ENCODE measurements at places on chromosomes 1 and 21.

DNA sequence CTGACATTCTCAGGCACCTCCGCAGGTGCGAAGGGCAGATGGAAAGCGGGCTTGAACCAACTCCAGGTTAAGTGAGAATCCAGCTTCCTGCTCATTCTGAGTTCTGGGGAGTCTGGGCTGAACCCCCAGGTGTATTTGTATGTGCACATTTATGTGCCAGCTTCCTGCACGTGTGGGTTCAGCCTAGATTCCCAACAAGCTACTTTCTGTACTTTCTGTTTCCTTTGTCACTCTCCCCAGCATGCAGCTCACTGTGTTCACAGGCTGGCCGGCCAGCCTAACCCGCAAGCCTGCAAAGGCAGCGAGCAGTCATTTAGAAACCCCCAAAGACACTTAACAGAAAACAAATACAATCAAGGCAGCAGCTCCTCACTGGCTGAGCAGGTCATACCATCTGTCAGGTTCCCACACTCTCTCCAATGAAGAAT is 1.3 kb upstream of the IL19 start:
- no peak for DNase-seq

- no peak for DNase-seq
Observed at GRCh38 chr1:159958719-159959380, 4.8 kb upstream of the SLAMF9 start.

- no peak for DNase-seq
Observed at GRCh38 chr1:239558559-239558958, 172.2 kb downstream of the CHRM3 start.

- peak; percentile 89 for DNase-seq
Observed at GRCh38 chr1:8197493-8198282, 120.2 kb upstream of the SLC45A1 start.

DNA sequence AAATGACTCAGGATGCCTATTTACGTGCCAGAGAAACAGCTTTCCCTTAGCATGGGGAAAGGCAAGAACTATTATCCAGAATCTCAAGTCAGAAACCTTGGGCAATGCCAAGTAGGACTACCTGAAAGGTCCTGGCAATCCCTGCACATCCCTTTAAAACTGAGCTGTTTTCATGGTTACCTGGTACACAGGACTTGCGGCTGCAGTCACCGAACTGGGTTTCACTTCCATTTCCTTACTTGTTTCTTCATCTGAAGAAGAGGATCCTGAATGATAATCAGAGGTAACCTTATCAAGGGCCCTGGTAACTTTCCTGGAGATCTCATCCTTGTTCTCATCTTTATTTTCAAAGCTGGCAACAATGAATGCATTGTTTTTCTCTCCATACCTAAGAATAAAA is 14.3 kb downstream of the BTG3 start:
- no peak for DNase-seq

- no peak for DNase-seq
Observed at GRCh38 chr1:44276901-44277300, 63.6 kb downstream of the DMAP1 start.

DNA sequence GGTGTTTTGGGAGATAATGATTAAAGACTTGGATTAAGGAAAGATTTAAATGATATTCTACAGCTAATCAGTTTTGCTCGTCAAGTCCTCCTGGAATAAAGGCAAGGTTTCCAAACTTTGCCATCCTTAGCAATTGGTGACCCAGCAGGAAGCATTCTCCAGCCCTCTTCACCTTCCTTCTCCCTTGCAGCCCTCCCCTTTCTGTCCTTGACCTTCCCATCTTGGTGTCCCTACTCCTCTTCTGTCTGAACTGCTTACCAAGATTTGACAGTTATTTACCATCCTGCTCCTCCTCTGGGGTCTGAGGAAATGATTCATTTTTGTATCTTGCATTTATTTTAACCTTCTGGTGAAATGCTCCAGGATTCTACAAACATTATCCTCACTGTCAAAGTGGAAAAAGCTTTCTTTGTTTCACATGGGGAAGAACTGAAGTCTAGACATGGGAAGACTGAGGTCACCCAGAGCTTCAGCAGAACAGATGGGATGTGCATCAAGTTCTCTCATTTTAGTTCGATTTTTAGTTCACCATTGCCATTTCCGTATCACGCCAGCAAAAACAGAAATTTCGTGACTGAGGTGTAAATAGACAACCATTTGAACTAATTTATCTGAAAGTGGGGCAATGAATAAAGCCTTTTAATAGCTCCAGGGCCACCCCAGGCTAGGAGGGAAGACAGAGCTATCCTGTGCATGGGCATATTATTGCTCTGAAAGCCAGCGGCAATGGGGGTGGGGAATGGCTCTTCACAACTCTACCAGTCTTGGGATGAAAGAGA is 504.4 kb upstream of the PLXNA2 start:
- DNase-seq = no peak

- no peak for DNase-seq
Observed at GRCh38 chr1:147648933-147649332, 21.4 kb downstream of the ACP6 start.

DNA sequence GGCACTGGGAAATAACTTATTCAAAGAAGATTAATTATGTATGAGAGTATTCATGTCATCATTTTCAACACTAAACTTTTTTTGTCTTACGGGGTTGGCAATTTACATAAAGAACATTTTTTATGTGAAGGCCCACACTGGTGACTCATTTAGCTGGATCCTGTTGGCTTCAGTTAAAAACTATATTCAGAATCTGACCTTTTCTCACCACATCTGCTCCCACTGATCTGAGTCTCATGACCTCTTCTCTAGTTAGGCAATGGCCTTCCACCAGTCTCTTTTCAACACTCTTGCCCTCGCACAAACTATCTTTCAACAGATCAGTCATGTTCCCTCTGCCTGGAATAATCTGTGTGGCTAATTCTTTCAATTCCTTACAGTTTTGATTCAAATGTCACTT is 53.4 kb downstream of the TMPRSS15 start:
- DNase-seq = peak; percentile 70

- no peak for DNase-seq
Observed at GRCh38 chr1:203763505-203763904, 1.5 kb upstream of the LAX1 start.

- no peak for DNase-seq
Observed at GRCh38 chr21:17612023-17612564, 607 bp downstream of the BTG3 start.

GRCh38 chr1:209106237-209106741 is 477.2 kb upstream of the CAMK1G start:
- peak; percentile 41 for DNase-seq

- DNase-seq = no peak
Observed at GRCh38 chr1:64502931-64503330, 33.0 kb downstream of the CACHD1 start.

GRCh38 chr1:111723091-111723806 is 15.9 kb downstream of the INKA2 start:
- no peak for DNase-seq

DNA sequence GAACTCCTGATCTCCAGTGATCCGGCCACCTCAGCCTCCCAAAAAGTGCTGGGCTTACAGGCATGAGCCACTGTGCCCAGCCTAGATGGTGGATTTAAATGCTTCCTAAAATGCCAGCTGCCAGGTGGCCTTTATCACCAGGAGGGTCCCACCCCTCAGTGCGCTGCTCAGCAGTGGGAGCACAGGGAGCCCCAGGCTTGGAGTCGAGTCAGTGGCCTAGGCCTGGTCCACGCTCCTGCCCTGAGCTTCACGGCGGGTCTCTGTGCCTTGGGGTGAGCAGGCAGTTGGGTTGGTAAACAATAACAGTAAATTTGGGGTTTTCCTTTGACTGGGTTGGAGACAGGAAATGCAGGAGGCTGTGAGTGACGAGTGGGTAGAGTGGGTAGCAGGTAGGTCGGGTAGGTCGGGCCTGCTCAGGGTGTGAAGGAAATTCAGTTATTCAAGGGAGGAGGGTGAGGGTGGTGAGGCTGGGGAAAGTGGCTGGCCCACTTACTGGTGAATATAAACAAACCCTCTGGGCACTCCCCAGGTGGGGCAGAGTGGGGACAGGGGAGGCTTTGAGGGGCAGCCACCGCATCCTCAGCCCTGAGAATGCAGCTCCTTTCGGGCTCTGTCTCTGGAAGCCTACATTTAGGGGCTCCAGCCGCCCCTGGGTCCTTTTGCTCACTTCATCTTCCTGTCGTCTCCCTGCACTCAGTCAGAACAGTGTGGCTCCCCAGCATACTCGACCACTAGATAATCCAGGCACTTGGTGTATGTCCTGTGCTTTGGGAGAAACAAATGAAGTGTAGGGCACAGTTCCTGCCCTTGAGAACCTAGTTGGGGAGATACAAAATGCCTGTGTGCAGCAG is 33.5 kb upstream of the IL19 start:
- DNase-seq = no peak

- DNase-seq = no peak
Observed at GRCh38 chr1:169901115-169901514, 7.4 kb upstream of the SCYL3 start.

DNA sequence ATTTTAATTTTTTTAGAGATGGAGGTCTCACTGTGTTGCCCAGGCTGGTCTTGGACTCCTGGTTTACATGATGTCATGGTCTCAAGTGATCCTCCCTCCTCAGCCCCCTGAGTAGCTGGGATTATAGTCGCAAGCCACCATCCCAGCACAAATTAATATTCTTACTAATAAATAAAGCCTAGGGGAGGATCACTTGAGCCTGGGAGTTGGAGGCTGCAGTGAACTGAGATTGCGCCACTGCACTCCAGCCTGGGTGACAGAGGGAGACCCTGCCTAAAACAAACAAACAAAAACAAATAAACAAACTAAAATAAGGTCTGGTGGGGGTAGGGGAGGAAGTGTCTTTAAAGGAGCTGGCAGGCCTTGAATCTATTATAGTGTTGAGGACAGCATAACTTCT is 8.7 kb upstream of the GADD45A start:
- DNase-seq = no peak

DNA sequence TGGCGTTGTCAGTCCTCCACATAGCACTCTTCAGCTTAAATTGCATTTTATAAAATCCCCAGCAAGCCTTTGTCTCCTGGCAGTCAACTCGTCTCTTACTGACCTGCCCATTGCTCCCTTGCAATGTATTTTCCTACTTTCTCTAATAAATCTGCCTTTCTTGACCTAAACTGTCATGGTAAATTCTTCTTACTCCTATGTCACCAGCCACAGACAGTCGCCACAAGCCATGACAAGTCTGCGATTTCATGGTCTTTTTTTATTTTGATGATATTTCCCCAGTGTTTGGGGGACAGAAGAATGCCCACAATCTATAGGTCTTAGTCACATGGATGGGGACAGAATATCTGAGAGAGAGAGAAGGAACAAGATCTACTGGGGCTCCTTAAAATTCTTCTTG is 8.4 kb downstream of the IFNAR2 start:
- no peak for DNase-seq

DNA sequence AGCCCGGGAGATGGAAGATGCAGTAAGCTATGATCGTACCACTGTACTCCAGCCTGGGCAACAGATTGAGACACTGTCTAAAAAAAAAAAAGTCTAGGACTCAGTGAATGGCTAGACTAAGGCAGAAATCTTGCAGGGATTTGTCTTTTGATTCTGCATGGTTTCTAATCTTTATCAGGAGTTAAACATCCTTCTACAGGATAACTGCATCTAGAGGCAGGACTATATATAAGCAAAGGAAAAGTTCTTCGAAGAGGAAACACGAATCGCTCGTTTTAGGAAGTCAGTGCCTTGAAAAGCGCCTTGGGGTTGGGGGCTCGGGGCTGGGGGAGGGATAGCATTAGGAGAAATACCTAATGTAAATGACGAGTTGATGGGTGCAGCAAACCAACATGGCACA is 602 bp upstream of the UFC1 start:
- DNase-seq = no peak

- DNase-seq = peak; percentile 95
Observed at GRCh38 chr1:77536813-77537212, 145.6 kb downstream of the ZZZ3 start.

GRCh38 chr1:65165269-65165993 is 17.4 kb downstream of the AK4 start:
- no peak for DNase-seq

DNA sequence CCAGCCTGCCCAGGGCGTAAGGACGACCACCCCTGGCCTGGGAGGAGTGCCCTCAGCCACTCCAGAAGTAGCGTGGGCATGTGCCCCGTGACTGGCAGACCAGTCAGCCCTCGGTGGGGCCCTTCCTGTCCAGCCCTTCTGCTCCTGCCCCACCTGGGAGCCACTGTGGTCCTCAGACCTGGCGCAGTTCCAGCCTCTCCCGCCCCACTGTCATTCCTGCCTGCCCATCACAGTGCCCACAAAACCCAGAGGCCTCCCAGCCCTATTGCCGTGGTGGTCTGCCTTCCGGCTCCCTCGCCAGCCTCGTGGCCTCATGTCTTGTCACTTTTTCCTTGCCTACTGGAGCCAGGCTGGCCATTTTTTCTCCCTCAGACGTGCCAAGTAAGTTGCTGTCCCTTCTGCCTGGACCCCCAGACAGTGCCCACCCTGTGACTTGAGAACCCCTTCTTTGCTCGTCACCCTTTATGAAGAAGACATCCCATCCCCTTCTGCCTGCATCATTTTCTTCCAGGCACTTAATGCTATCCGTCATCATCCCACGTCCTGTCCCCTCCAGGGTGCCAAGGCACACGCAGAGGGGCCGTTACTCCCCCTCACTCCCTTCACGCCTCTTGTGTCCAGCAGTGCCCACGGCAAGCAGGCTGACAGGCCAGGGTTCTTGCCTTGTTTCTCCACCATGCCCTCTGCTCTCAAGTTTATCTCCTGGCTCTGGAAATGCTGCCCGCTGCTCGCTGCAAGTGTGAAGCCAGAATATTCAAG is 122.6 kb downstream of the CAMTA1 start:
- no peak for DNase-seq

GRCh38 chr1:244214009-244214967 is 163.2 kb downstream of the ZBTB18 start:
- DNase-seq = peak; percentile 93

DNA sequence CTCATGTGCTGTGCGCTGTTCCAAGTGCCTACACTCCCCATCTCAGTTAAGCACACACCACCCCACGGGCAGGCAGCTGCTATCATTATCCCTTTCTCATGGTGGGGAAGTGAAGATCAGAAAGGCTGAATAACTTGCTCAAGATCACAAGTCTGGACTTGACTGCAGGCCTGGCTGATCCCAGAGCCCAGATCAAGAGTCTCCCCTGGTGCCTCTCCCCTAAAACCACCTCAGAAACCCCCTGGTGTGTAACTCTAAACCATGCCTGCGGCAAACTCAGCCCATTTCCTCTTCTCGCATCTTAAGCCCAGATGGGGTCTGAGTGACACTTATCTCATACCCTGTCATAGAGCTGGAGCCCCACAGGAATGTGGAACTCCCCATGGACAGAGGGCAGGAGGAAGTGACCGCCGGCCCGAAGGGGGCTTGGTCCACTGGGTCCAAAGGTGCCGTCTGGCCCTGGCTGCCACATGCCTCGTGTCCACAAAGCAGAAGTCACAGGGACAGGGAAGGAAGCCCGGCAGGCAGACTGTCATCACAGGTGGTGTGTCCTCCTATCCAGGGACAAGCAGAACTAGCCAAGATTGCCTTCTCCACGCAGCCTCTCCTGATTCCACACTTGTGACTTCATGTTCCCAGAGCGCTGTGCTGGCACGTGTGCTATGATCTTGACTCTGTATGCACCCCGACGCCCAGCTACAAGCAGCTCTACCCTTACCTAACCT is 92.1 kb downstream of the SYF2 start:
- no peak for DNase-seq

- no peak for DNase-seq
Observed at GRCh38 chr21:37463083-37463801, 96.7 kb downstream of the DYRK1A start.

Data from skeletal muscle cell (primary cell).